NCI-H774 (cell line): ENCODE measurements at places on chromosomes 2 and 18.

- no peak for DNase-seq
Observed at GRCh38 chr18:79567481-79568147, 112.0 kb upstream of the CTDP1 start.

DNA sequence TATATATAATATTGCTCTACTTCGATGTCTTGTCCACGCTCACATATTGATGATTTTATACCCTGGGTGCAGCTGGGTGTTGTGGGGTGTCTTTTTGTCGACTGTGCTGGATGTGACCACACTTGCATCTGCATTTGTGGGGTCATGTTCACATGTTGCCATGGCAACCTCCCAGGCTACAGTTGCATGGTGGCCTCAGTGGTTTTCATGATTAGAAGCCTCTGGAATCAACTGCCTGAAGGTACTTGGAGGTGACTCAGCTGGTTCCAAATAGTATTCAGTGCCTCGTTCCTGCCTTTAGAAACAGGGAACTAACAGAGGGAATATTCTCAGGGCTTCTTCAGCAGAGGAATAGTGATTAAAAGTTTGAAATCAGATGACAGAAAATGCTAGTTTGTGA lies 166.3 kb upstream of the NYAP2 start:
- no peak for DNase-seq

DNA sequence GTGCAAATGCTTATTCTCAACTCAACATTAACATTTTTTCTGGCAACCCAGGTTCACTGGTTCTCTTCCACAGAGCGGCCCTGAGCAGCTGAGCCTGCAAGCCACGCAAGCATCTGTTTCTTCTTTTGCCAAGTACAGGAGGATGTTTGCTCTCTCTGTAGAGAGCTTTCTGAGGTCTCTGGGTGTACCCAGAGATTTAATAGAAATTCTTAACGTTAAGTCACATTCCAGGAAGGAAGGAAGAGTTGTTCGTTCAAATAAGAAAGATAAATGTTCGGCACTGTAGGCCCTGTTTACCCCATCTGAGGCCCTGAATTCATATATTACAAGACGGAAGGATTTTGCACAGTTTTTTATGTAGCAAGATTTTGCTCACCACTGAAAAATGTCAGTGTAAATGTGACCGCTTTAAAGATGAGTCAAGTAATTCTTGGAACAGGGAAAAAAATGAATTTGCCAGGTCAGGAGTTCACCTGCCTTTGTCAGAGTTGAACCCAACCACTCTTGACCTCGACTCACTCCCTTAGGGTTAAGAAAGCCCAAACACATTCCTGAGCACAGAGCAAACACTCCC lies 30.1 kb downstream of the KCTD18 start:
- DNase-seq: no peak

DNA sequence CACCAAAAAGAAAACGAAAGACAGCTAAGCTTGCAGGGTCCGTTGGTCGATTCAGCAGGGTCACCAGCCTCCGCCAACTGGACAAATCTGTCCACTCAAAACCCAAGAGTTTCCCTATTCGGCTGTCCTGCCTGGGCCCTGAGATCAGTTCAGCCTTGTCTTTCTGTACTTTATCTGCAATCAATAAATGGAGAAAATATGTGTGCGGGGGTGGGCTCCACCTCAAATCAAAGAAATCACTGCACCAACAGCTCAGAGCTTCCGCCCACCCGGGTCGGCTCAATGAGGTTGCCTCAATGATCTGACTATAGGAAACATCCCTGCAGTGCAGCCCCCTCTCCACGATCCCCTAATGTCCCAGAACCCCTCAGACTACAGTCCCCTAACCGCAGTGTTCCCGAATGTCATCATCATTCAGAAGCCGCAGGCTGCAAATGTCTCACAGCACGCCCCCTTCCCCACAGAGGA lies 447 bp downstream of the GGCX start:
- no peak for DNase-seq

DNA sequence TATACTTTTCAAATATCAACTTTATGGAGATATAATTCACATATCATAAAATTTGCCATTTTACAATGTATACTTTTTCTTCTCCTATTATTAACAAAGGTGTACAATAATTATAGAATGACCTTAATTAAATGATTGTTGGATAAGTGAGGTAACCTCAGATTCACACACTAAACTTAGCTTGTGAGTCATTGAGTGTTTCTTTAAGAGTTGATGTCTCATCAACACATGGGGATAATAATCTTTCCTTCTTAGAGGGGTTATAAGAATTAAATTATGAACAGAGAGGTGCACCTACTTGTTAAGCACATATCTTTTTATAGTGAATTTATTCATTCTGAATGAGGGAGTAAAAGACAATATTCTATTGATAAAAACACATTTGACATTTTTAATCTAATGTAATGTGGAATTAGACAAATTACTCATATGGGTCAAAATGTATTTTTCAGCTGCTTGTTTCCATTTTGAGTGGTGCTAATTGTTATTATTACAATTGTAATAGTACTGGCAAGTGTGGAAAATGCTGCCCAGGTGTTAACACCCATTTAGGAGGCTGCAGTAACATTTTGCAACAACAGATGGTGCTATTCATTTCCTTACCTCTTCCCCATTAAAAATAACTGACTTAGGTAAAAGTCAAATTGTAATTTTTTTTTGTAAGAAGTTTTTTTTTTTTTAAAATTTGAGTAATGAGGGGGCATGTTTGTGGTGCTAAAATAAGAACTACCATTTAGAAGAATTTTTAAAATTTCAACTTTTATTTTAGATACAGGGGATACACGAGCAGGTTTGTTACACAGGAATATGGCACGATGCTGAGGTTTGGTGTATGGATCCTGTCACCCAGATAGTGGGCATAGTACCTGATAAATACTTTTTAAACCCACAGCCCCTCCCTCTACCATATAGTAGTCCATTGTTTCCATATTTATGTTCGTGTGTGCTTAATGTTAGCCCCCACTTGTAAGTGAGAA lies 32.1 kb upstream of the DYNAP start:
- no peak for DNase-seq

- no peak for DNase-seq
Observed at GRCh38 chr2:128710729-128711128, 392.1 kb upstream of the HS6ST1 start.

DNA sequence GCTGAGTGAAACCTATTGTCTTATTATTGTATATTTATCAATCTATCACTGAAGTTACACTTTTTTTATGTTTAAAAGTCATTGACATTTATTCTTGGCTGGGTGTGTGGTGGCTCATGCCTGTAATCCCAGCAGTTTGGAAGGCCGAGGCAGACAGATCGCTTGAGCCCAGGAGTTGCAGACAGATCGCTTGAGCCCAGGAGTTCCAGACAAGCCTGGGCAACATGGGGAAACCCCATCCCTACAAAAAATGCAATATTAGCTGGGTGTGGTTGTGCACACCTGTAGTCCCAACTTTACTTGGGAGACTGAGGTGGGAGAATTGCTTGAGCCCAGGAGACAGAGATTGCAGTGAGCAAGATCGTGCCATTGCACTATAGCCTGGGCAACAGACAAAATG lies 97.8 kb downstream of the EPC2 start:
- DNase-seq: no peak

GRCh38 chr2:130824492-130825061 lies 12.1 kb upstream of the ARHGEF4 start:
- no peak for DNase-seq

DNA sequence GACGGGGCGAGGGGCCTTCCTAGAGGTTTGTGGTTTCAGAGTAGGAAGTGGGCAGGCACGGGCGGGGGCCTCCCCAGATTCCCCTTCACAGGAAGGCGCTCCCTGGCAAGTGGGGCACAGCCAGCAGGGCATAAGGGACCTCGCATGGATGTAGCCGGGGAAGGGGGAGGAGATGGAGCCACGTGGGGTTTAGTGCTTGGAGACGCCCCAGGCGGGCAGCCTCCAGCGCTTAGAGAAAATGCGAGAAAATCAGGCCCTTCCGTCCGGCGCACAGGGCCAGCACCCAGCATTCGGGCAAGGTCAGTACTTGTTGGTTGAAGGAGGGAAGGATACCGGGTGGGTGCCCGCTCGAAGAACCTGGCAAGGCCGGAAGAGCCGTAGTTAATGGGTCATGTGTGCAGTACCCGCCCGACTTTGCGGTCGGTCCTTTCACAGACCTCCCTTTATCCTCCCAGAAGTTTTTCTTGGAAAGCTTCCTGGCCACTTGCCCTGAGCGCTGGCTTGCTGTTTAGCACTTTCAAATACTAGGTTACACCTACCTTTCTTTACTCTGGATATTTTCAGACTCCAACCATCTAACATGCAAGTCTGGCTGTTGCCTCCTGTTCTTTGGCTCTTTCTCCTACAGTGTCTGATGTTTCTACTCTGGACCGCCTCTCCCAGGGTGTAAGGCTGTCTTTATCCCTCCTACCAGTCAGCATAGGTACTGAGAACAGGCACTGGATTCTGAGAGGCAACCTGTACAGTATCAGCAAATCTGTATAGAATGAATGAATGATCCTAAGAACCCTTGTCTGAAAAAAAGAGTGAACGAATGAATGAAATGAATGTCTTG lies 78.1 kb downstream of the CIB4 start:
- peak; percentile 34 for DNase-seq

GRCh38 chr2:109348671-109349502 lies 219.9 kb downstream of the SH3RF3 start:
- no peak for DNase-seq

- no peak for DNase-seq
Observed at GRCh38 chr2:102478686-102479470, 5.9 kb downstream of the SLC9A4 start.

- no peak for DNase-seq
Observed at GRCh38 chr2:28377195-28377816, 15.4 kb upstream of the FOSL2 start.

DNA sequence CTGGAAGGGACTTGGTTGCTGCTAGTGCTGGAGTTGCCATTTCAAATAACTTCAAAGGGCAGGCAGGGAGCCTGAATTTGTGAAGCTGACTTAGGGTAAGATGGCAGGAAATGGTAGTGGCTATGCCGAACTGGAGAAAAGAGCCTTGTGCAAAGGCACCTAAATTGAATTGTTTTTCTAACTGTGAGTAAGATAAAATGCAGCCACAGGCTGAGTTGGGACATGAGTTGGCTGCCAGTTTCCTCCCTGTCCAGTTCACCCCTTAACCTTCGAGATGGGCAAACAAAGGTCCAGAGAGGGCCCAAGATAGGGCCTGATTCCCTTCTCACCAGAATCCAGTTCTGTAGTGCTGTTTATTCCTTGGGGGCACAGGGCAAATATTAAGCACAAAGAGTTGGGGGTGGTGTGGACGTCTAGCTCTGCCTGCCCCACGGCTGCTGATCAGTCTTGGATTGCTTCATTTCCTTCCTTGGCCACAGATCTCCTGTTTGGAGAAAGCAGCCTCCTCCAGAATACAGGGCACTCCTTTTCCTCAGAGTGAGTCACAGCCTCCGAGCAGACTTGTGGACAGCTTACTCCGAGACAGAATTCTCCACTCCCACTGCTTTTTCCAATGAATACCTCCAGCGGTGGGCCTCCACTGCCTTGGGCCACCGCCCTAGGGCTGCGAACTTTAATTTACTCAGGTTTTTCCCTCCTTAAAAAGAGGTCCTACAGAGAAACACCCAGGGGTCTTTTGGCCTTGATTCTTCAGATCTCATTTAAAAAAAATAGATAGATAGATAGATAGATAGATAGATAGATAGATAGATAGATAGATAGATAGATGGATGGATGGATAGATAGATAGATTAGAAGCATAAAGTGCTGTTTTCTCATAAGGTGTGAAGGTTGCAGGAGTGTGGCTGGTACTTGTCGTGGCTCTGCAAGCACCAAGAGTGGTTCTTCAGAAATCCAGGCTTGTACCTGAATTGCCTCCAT lies 18.4 kb upstream of the SLC20A1 start:
- no peak for DNase-seq

DNA sequence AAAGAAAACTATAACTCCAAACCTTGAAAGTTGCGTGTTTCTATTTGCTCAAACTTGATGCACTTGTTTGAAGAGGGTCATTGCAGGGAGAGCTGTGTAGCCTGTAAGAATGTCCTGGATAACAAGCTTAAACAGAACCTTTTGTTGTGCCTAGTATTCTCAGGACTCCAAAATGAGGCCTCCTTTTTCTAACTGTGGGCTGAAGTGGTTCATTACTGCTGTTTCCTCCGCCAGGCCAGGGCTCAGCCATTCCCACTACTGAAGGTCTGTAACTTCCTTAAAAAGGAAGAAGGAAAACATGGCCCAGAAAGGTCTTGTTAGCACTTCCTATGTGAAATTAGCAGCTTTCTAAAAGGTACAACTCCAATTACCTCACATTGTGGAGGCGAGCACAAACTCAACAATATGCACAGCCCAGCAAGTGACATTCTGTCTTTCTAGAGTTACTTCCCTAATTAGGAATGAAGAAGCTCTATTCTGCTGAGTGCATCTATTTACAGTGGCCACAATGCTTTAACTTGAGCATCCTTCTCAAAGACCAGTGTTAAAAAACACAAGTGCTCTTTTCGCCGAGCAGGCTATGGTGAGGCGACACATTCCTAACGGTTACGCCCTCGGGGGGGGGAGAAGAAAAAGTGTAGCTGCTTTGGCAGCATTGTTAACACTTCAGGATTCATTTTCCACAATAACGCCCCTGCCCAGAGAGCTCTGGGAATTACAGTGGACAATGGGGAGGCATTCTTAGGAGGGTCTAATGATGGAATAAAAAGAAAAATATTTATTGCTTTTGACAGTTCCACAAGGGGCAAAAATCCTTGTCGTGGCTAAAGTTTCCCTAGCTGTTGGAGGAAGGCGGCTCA lies 136.9 kb upstream of the SIX3 start:
- no peak for DNase-seq

DNA sequence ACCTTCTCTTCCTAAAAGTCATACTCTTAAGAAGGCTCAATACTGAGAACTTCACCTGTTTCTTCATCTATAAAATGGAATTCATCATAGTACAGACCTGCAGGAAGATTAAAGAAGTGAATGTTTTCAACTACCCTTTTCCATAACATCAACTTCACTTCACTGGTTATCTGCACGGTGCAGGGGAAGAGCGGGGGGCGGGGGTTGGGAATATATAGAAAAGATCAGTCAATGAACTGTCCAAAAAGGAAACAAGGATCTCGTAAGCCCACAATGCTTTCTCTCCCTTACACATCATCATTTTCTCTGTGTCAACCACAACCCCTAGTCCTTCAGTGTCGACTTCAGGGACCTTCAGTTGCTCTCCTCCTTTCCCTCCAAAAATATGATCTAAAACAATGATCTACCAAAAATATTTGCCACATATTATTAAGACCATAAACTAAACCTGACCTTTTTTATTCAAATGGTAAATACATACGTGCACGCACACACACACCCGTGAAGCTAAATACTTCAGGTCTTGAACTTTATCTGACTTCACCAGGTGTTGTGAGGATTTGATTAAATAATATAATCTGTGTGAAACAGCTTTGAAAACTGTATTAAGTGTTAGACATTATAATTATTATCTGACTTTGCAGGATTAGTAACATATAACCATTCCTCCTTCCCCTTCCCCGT lies 4.9 kb downstream of the MBOAT2 start:
- DNase-seq: no peak

GRCh38 chr2:101473911-101474701 lies 806 bp downstream of the RFX8 start:
- no peak for DNase-seq

GRCh38 chr2:142742371-142743214 lies 134.9 kb upstream of the KYNU start:
- no peak for DNase-seq
